ENCODE measurements at places on chromosomes 3 and 15.

DNA sequence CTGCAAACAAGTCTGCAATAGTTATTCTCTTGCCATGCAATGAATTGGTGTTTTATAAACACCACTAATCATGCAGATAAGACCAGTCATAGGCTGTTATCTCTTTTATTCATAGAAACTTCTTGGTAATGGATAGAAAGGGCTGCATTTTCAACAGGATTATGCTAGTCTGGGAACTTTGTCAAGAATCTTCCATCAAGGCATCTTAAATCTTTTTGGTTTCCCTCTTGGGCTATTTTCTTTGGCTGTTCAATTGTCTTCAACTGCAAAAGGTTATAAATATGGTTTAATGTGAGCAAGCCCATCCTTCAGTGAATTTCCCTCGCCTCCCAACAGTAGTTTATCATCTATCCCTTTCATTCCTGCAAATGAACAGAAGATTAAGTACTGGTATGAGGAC is 59.0 kb upstream of the MINAR1 start:
- DNase-seq, result no peak

DNA sequence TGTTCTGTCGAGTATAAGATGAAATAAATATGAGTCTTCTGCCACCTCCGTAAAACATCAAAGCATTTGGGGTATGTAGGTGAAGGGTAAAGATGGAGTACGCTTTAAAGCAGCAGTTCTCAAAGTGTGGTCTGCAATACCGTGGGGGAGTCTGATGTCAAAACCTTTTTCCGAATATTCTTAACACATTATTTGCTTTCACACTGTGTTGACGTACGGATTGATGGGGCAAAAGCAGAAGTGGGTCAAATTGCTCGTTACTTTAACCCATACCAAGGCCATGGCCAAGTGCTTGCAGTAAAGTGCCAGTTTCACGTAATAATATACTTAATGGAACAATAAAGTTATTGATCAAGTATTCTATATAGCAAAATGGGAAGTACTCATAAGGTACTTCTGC is 36.3 kb downstream of the PAK2 start:
- no peak for DNase-seq

- no peak for DNase-seq
Observed at GRCh38 chr3:160841455-160841854, 85.4 kb downstream of the PPM1L start.

DNA sequence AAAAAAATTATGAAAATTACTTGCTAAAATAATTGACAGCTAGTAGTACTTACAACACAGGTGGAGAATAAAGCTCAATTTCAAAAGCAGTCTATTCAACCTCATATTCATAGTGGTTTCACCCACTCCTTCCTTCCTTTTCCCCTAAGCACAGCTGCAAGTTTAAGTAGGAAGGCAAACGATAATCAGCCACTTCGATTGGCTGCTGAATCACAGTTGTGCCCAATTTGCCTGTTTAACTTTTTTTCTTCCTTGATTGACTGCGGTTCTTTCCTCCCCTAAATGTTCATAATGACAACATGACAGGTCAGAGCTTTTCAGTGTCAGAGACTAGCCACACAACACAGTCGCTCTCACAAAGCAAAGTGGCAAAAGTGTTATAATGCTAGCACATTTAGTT is 468.0 kb upstream of the GBE1 start:
- DNase-seq, result peak; percentile 32

GRCh38 chr3:97979610-97980009 is 7.4 kb upstream of the RIOX2 start:
- no peak for DNase-seq

- no peak for DNase-seq
Observed at GRCh38 chr3:126056681-126057500, 27.0 kb downstream of the SLC41A3 start.

DNA sequence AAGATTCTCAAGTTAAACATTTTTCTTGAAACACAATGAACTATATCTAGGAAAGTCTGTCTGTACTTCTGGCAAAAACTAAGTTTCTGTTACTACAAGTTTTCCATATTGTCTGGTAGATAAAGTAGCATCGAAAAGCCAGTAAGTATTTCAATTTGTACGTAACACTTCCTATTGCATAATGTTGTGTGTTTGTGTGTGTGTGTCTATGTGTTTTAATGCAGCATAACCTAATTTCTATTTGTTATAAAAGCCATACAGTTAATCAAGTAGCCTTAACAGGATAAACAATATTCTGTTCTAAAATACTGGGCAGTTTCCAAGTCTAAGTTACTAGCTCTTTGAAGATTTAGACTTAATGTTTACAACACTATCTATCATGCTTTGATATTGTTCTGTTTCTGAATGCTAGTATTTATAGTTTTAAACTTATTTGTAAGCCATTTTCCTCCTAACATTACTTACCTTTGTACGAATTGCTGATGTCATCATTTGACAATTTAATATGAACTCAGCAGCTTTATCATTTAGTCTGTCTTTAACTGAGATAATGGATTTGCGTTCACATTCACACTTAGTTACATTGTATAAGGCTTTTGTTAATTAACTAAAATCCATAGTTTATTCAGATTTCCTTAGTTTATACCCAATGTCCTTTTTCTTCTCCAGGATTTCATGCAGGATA is 163.9 kb downstream of the CBLB start:
- no peak for DNase-seq

DNA sequence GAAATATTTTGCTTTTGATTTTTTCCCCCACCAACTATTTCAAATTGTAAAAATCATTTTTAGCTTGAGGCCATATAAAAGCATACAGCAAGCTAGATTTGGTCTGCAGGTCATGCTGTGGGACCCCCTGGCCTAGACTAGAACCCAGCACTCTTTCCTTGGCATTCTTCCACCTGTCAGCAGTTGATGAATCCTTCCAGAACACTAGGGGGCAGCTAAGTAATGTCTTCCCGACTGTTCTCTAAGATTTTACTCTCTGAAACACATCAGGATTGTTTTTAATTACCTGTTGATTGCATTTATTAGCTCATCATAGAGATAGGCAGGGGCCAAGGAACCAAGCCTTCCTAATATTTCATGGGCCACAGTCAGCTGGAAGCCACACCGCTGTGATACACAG is 174.5 kb downstream of the CACNA1D start:
- no peak for DNase-seq

DNA sequence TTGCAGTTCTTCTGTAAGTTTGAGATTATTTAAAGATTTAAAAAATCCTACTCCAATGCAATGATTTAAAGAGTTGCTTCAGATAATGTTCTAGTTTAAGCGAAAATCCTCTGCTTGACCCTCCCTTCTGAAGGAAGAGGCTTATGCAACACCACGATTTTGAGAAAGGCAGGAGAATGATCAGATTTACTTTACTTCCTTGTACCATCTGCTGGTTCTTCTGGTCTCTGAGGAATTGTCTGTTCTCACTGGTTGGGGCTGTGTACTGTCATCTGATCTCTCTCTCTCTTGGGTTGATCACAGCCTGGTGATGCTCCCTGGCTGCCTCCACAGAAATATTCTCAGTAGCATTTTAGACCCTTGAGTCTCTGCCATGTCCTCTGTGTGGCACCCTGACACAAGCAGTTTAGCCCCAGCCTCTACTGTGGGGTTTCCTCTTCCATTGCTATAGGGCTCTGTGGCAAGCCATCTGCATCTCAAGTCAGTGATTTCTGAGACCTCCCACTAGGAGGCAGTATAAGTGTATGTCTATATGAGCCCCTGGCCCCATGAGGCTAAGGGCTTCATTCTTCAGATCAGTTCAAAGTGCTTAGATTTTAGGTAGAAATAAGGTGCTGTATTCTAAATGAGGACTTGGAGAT is 50.8 kb upstream of the PLAAT1 start:
- DNase-seq, result peak; percentile 22

DNA sequence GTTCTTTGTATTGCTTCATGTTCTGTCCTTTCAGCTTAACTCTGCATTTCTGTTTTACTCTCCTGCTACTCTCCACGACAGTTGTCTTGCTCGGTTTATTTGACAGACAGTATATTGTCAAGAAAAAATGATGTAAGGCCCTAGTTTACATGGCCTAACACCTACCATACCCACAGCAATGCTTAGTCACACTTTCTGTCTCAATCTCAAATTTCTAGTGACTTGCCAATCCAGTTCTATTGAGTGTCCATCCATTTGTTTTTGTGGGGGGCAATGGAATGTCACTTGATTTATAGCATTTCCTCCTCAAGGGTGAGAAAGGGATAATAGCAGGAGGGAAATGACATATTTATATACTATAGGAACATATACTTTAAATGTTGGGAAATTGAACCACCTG is 676.2 kb downstream of the NAALADL2 start:
- no peak for DNase-seq

GRCh38 chr3:104438706-104439105 is 928.0 kb upstream of the ALCAM start:
- no peak for DNase-seq

GRCh38 chr15:51403072-51403878 is 61.8 kb downstream of the GLDN start:
- no peak for DNase-seq

GRCh38 chr15:29765234-29765841 is 56.9 kb downstream of the TJP1 start:
- no peak for DNase-seq

DNA sequence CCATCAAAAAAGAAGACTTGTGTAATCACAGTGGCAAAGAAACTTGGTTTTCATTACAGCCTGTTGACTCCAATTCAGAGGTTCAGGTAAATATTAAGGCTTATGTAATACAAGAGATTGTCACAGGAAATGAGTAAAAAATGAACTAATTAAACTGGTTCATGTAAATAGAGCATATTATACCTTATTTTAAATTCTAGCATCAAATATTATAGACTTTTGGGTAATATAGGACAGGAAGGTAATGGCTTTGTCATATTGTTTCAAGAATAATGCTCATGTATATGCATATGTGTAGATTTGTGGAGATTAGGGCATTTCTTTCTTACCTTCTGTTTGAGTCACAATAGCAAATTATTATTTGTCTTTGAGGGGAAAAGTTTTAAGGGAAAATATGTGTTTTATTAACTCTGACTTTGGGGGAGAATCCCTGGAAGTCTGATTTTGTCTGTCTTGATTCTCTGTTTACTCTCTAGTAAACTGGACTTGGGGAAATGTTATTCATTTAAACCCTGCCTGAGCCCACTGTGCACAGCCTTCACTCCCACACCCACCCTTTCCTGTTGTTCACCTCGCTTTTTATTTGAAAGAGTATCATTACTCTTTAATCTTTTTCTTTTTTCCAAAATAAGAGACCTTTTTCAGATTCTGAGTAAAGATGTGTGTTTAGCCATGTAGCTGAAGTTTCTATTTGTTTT is 43.0 kb downstream of the RASA2 start:
- DNase-seq, result no peak

DNA sequence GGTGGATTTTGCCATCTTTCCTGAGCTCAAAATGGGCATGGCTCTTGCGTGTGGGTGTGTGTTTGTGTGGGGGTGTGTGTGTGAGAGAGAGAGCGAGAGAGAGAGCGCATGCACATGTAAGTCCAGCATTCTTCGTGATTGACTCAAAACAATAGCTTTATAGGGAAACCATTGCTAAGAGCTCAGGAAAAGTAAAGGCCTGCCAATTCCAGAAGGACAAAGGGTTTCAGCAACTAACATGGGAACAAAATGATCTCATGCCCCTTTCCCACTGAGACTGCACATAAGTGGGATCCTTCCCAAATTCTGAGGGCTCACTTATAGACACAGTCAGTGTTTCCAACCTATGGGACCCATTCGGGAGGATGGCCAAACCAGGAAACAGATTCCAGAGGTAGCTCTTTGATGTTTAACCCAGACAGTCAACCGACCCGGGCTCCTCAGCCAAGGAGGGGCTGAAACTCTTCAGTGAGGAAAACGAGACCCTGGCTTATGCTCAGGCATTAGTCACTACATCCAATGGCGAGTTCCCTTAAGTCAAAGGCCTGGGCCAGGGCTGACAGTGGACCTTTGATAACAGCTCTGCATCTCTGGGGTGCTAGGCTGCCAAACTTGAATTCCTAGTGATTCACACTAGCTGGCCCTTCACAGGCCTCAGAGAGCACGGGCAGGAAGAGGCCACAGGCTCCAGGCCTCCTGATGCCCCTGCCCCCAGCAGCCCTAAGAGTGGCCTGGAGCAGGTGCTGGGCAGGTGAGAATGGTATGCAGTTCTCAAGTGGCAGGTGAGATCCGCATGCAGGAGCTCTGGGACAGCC is 305.0 kb upstream of the C2CD4B start:
- DNase-seq, result no peak

Measured in GM13976 (cell line).